ENCODE measurements at places on chromosomes 7 and 10.

GRCh38 chr10:7407368-7408290, 3.2 kb downstream of the SFMBT2 start:
- peak; percentile 71 for DNase-seq

DNA sequence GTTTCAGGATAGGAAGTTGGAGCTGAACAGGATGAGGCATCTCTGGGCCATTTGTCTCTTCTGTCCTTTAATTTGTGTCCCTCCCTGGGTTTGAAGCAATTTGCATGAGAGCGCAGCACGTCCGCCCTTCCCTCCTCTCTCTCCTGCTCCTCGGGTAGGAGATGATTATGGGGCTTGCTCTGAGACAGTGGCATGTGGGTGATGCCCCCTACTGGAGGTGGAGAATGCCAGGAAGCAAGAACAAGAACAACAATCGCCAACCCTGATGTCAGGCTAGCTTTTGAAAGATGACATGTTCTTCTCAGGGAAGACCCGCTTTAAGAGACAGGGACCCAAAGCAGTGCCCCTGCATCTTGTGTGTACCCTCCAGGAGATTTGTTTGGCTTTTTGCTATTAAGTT, 63.9 kb upstream of the LOXL4 start:
- no peak for DNase-seq

GRCh38 chr10:93305122-93305521, 177.0 kb downstream of the MYOF start:
- DNase-seq, result no peak

- no peak for DNase-seq
Observed at GRCh38 chr10:101165736-101166135, 34.6 kb downstream of the TLX1 start.

GRCh38 chr10:29496341-29497162, 138.2 kb downstream of the SVIL start:
- peak; percentile 41 for DNase-seq

GRCh38 chr10:26474026-26474425, 35.9 kb downstream of the APBB1IP start:
- no peak for DNase-seq

GRCh38 chr7:146346096-146346495, 229.5 kb downstream of the CNTNAP2 start:
- DNase-seq, result no peak

- DNase-seq, result no peak
Observed at GRCh38 chr7:40234046-40234445, 99.2 kb downstream of the SUGCT start.

DNA sequence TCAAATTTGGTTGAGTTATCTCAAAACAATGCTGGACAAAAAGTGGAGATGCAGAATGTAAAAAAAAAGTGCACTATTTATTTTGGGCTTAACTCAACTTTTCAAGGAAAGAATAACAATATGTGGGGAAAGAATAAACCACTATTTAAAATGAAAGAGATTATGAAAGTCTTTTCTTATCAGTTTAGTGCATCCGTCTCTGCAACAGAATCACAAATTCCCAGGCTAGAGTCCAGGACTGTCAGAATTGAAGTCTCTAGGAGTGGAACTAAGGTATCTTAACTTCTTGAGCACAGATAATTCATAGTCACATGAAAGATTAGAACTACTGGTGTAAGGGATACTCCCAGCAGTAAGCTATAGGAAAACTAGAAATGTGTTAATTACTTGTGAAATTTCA, 1200.3 kb upstream of the LRRN3 start:
- DNase-seq, result no peak

DNA sequence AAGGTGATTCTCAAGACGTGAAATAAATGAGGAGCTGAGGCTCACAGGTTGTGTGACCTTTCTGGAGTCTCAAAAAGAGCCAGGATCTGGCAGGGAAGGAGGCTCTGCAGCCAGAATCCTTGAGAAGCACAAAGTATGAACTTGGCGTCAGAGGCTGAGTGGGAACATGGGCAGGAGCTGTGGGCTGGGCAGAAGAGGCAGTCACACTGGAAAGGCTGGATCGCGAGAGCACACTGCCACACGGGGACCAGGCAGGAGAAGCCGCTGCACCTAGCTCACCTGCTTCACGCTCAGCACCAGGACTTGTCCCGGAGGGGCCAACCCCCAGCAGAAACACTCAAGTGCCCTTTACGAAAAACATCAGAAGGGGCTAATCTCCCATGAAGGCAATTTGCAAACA, 535.0 kb downstream of the TNS3 start:
- DNase-seq, result no peak

- DNase-seq, result peak; percentile 31
Observed at GRCh38 chr10:132654708-132655661, 117.4 kb downstream of the INPP5A start.

DNA sequence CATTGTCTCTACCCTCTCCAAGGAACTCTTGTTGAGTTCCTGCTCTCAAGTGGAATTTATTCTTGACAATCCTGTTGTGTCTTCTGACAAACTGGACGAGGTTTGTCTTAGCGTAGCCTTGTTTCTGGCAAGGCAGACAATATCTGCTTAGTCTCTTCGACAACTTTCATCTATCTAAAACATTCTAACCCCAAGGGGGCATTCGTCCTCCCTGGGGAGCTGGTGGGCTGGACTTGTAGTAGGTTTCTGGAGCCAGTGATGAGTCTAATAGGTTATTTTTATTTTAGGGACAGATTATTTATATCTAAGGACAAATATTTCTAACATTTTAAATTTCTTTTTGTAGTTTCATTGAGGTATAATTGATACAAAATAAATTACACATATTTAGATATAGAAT, 7.3 kb upstream of the C10orf120 start:
- no peak for DNase-seq

DNA sequence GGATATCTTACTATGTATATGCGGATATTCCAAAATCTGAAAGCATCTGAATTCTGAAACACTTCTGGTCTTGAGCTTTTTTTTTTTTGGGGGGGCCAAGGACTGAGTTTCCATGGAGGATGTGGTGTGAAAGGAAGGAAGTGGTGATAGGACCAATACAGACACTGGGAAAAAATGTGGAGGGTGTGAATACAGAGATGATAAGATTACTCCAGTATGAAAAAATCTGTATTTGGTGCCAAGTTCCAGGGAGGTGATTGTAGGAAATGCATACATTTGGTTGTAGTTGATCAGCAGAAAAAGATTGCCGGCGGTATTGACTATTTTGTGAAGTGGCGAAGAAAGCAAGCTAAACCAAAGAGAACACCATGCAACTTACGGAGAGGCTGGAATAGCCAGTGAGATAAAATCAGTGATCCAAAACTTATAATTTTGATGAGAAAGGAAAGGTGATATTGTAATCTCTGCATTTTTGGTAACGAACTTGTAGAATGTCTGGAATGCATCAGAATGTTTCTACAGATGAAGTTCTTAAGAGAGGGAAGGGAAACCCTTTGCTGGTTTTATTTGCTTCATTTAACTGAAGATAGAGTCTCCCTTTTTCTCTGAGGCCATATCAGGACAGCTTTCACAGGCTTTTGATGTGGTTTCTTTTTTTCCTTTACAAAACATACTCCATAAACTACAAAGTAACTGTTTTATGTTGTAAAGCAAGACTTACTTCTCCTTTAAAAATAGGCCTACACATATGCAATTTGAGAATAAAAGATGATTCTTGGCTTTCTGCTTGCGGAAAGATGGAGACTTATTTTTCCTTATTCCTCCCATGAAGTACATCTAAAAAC, 6.0 kb downstream of the WDR37 start:
- DNase-seq, result no peak

GRCh38 chr7:70215491-70215890, 617.2 kb downstream of the AUTS2 start:
- no peak for DNase-seq
